ENCODE measurements at places on chromosomes 2 and 18. TPM values are rescaled to one million over a fixed set of nuclear protein-coding genes. Genes with fewer than 3 reads are reported as not detected.

The IL1F10 gene
- total RNA-seq, result 2.7 TPM

The ANO7 gene
- 0.79 TPM for total RNA-seq

The FAM237A gene
- not detected for total RNA-seq

The TLX2 gene
- not detected for total RNA-seq

The CNTNAP5 gene
- total RNA-seq, result 0.10 TPM

The CYP1B1 gene
- total RNA-seq, result 14.1 TPM

The ERFE gene
- total RNA-seq, result 0.30 TPM

The ABCG8 gene
- total RNA-seq, result under 0.01 TPM

The LYG2 gene
- 16.5 TPM for total RNA-seq

The SEH1L gene
- total RNA-seq, result 28.1 TPM

The ZFP36L2 gene
- 54.1 TPM for total RNA-seq

The SLC30A3 gene
- 0.10 TPM for total RNA-seq

The PID1 gene
- total RNA-seq, result 17.5 TPM

The LIMS4 gene
- 0.49 TPM for total RNA-seq

The MGAT4A gene
- 8.5 TPM for total RNA-seq

The PCGF1 gene
- total RNA-seq, result 8.1 TPM

The ASB18 gene
- total RNA-seq, result 0.79 TPM

The IL18R1 gene
- 4.5 TPM for total RNA-seq

The SIGLEC15 gene
- total RNA-seq, result not detected

The RAD51AP2 gene
- total RNA-seq, result 0.20 TPM

The MLPH gene
- total RNA-seq, result 6.5 TPM

The COL4A3 gene
- total RNA-seq, result 0.20 TPM

The SKOR2 gene
- not detected for total RNA-seq

The RTP5 gene
- not detected for total RNA-seq

The IL18RAP gene
- total RNA-seq, result 0.89 TPM

The WNT10A gene
- 5.7 TPM for total RNA-seq

The DSG2 gene
- total RNA-seq, result 23.3 TPM

The GULP1 gene
- total RNA-seq, result 56.8 TPM

The CNDP1 gene
- total RNA-seq, result 0.10 TPM

The MERTK gene
- total RNA-seq, result 9.5 TPM

The CMPK2 gene
- 3.1 TPM for total RNA-seq

The LAMA3 gene
- total RNA-seq, result 60.6 TPM

The GCG gene
- not detected for total RNA-seq

The SPC25 gene
- total RNA-seq, result 8.2 TPM

The KIF1A gene
- total RNA-seq, result 0.89 TPM
